Stimulated activated CD8-positive, alpha-beta memory T cell treated with anti-CD3 and anti-CD28 coated beads, Interleukin-7, amount 100 ng/mL, for 48 hours (primary cell): ENCODE measurements at places on chromosomes 12 and 14.

DNA sequence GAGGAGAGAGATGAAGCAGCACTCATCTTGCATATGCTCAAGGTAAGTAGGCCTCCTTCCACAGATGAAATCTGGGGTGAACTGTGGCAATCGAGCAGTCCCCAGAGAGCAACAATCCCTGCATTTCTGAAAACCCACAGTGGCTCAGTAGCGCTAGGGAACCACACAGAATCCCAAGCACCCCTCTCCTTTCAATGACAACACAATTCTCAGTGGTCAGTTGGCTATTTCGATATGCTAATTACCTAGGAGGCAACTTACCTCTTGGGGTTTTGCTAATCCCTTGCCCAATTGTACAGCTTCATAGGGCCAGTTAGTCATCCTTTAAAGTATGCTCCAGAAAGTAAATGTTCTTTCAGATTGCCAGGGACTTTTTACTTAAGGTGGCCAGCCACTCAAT, 1035.7 kb downstream of the BCL11B start:
- DNase-seq, result no peak

DNA sequence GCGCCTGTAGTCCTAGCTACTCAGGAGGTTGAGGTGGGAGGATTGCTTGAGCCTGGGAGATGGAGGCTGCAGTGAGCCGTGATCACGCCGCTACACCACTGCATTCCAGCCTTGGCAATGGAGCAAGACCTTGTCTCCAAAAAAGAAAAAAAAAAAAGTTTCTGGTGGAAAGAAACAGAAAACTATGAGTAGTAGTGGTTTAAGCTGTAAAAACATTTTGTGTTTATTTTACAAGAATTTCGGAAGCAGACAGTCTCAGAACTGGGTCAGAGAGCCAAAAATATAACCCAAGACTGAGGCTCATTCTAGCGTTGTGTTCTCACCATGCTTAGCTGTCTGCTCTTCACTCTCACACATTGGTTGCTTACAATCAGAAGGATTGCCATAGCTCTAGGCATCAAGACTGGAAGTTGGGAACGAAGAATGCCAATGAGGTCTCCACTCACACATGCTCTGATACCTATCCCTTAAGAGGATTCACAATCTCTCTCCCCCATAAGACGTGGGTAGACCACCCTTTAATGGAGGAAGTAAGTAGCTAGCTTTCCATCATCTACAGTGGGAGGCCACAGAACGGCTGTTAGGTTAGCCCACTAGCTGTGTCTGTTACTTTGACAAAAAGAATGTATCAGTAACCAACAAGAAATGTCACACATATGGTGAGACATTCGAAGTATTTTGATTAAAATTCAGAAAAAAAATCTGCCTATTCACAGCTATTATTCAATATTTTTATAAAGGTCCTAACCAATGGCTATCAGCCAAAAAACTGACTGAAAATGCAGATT, 117.6 kb upstream of the RASSF8 start:
- DNase-seq, result no peak

GRCh38 chr14:52272375-52272774, 4.9 kb downstream of the PTGDR start:
- DNase-seq, result no peak

GRCh38 chr14:73780391-73780790, 66.2 kb upstream of the PNMA1 start:
- DNase-seq, result no peak

DNA sequence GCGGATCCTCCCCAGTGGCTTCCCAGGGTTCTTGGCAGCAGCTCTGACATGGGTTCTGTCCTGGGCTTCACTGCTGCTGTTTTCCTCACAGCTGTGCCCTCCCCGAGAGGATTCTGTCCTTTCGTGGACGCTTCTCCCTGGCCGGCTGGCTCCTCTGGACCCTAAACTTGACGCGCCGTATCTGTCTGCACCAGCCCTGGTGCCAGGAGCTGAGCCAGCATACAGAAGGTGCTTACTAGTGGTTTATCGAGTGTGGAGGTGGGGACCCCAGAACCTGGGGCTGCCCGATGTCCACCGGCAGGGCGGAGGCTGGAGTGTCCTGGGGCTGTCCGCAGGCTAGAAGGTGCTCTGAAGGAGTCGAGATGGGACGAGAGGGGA, 17.2 kb downstream of the FBRSL1 start:
- DNase-seq, result no peak

- DNase-seq, result no peak
These were observed 165.4 kb downstream of the NRXN3 start for GRCh38 chr14:78335531-78335930.

- no peak for DNase-seq
These were observed 9.4 kb downstream of the AHNAK2 start for GRCh38 chr14:104968541-104969401.
